ENCODE measurements at places on chromosomes 11 and 22. TPM values are rescaled to one million over a fixed set of nuclear protein-coding genes. Genes with fewer than 3 reads are reported as not detected.

GRCh38 chr22:20102203-20102780 lies 13.6 kb upstream of the RANBP1 start:
- DNase-seq: peak; percentile 19

- no peak for DNase-seq
Measured at GRCh38 chr11:2931420-2931746, 2.2 kb upstream of the PHLDA2 start.

GRCh38 chr11:112583261-112583893 lies 322.7 kb upstream of the PLET1 start:
- DNase-seq: no peak

DNA sequence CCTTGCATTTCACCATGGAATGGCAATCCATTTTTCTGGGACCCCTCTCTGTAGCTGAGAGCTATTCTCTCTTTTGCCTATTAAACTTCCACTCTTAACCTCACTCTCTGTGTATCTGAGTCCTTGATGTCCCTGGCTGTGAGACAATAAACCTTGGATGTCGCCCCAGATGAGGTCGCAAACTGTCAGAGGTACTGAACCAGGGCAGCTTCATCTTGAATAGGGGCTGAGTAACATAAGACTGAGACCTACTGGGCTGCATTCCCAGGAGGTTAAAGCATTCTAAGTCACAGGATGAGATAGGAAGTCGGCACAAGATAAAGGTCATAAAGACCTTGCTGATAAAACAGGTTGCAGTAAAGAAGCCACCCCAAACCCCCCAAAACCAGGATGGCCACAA lies 68.0 kb downstream of the RSF1 start:
- peak; percentile 43 for DNase-seq

- no peak for DNase-seq
Measured at GRCh38 chr11:127376301-127376700, 375.7 kb upstream of the KIRREL3 start.

RIC3 gene
- total RNA-seq: 14.1 TPM

Data from left ventricle myocardium superior (tissue), 1 donor.